ENCODE measurements at places on chromosomes 7 and 10. TPM values are rescaled to one million over a fixed set of nuclear protein-coding genes. Genes with fewer than 3 reads are reported as not detected.

H2BK1 gene
- polyA plus RNA-seq, result not detected

- no peak for DNase-seq
Observed at GRCh38 chr10:28873540-28873939, 196.2 kb downstream of the BAMBI start.

NEBL gene
- polyA plus RNA-seq, result 16.4 TPM

DNA sequence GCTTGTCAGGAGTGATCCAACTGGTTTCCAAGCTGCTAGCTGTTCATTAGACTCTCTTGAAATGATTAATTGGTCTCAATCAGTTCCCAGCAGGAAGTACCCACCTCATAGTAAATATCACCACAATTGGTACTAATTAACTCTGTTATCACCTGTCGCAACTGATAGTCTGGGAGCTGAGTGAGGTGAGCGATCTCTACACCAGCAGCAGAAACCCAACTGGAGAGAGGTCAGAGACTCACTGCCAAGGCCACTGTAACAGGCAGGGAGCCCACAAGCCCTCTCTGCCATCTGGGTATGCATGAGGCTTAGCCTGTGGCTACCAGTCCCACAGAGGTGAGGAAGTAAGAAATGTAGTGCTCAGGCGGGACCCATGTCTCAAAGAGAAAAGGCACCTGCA lies 245.5 kb downstream of the DYNC1I1 start:
- DNase-seq, result no peak

DNA sequence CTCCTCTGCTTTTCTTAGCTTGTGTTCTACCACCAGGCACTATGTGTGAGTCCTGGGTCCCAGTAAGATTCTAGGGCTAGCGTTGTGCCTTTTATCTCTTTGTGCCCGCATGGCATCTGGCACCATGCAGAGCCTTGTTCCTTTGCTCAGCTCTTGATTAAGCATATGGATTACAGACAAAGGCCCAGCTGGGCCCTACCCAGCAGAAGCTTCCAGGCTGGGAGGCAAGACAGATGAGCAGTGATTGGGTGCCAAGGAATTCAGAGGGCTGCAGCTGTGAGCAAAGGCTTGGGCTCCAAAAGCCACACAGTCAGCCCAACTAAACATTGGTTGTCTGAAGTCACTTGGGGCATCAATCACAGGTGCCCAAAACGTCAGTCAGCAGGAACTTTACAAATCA lies 2.0 kb downstream of the ACSM6 start:
- DNase-seq, result no peak

- DNase-seq, result no peak
Observed at GRCh38 chr10:89543841-89544240, 8.4 kb upstream of the SLC16A12 start.

All from right lung (tissue), 10 donors.